Mucosa of descending colon (tissue), 3 donors: ENCODE measurements at places on chromosomes 5 and 9.

- DNase-seq: no peak
Measured at GRCh38 chr5:143673676-143674468, 138.1 kb upstream of the HMHB1 start.

DNA sequence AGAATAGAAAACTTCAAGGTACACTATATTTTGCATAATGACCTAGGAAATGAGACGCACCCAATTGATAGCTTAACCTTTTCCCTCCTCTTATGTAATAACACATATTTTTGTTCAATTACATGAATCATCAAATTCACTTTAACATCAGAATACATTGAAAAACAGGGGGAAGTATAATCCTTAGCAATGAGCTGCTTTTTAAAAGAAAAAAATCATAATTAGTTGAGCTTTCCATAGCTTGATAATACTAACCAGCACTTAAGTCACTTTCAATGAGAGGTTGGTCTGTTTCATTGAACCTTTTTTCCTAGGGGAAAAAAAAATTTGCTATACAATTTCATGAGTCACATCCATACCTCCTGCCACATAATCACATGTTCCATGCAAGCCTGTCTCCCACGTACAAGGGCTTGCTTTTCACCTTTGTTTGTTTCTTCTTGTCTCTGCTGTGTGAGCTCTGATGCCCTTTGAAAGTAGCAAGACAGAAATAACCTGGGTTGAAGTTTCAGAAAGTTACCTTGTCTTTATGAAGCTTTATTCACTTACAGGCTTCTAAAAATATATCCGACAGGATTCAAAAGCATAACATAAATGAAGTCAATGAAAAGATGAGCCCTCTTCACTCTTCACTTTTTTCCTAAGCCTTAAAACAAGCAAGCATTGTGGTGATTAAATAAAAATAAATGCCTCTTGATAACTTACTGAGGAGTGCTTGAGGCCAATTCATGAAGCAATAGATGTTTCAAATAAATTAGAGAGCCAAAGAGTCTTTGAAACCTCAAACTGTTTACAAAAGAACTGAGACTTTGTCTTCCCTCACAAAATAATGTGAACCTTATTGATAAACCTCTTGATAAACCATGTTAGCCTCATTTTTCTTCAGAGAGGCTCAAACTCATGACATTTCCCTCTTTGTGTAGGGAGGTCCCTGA is 108.5 kb downstream of the FEM1C start:
- DNase-seq: no peak

DNA sequence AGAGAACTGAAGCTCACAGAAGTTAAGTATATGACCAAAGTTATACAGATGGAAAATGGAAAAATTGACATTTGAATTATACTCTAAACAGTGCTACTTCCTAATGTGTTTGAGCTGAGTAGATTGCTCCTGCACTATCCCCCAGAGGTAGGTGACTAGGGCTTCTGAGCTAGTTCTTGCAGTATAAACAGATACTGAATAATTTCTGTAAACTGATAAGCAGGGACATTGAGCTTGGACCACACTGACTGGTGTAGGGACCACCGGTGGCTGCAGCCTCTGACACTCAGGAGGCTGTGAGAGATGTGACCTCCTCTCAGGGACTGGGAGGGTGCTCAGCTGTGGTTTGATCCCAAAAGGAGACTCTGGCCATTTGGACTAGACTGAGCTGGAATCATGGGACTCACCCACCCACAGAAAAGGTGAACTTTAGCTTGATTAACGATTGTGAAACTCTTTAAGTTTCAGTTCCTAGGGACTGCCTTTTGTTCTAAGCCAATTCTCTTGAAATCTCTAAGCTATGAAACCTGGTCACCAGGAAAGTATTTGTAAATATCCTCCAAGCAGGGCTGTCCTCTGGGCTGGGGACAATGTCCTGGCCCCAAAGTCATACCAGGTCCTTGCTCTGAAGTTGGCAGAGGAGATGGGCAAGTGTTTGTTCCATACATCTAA is 291.5 kb downstream of the SEC61B start:
- DNase-seq: no peak

DNA sequence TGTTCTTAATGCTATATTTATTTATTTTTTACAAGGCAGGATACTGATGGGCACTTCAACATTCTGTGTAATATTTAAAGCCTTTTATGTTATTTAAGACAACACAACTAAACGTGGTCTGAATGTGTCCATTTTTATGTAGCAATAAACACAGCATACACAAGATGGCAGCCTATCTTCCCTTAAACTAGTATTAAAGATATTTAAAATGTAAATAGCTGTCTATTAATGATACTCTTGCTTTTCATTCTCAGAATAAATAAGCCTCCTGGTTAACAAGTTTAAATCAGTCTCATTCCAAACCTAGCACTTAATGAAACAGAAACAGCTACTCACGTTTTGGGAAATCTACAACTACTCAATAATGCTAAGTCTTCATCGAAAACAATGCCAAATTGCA is 315.7 kb downstream of the MCTP1 start:
- no peak for DNase-seq

GRCh38 chr5:41967401-41967800 is 42.3 kb downstream of the FBXO4 start:
- DNase-seq: no peak

GRCh38 chr5:88892669-88893068 is 9.7 kb upstream of the MEF2C start:
- DNase-seq: no peak

DNA sequence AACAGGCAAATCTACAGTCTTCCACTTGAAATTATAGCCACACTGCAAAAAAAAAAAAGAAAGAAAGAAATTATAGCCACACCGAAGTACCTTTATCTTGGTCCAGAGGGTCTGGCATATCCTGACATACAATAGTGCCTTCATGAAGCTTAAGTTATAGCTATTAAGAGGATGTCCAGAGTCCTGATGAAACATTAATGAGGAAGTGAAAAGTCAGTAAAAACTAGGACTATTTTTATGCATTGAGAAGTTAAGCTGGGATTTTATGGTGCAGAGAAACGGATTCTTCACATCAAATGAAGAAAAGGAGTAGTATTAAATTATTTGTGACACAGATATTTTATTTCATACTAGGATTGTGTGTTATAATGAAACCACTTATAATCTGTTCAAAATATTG is 123.9 kb downstream of the SV2C start:
- DNase-seq: no peak

GRCh38 chr9:29730163-29730562 is 2156.9 kb upstream of the C9orf72 start:
- DNase-seq: no peak

- peak; percentile 37 for DNase-seq
Measured at GRCh38 chr9:124840300-124840833, 12.9 kb upstream of the WDR38 start.

DNA sequence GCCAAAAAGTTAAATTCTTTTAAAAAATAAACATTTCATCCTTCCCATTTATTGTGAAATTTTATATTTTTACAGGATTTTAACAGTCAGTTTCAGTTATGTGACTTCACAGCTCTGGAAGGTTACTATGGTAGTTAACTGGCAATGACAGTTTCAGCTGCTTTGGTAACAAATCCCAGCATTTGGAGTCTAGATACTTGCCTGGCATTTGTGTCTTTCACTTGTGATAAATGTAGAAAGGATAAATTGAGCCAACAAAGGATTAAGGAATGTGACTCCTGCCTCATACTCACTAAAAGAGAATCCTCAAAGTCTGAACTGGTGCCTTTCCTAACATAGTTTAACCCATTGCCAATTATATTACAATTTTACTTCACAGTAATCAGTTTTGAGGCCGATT is 315.5 kb downstream of the FER start:
- DNase-seq: no peak

DNA sequence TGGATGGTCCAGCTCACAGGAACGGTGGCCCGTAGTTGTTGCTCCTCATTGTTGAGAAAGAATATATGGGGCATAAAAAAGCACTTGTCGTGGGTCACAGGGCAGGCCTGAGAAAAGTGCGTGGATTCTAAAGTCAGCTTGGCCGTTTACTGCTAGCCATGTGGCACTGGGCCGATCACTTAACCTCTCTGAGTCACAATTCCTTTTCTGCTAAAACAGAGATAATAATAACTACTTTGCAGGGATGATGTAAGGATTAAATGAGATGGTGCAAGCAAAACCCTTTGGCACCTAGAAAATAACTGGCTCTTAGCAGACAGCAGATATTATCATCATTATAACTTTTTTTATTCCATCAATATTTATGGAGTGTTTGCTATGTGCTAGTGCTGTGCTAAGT is 579.7 kb downstream of the CCDC171 start:
- DNase-seq: no peak

- DNase-seq: no peak
Measured at GRCh38 chr5:110402562-110402961, 323.9 kb downstream of the TMEM232 start.

GRCh38 chr5:1052641-1053390 is 44.2 kb downstream of the NKD2 start:
- peak; percentile 47 for DNase-seq

DNA sequence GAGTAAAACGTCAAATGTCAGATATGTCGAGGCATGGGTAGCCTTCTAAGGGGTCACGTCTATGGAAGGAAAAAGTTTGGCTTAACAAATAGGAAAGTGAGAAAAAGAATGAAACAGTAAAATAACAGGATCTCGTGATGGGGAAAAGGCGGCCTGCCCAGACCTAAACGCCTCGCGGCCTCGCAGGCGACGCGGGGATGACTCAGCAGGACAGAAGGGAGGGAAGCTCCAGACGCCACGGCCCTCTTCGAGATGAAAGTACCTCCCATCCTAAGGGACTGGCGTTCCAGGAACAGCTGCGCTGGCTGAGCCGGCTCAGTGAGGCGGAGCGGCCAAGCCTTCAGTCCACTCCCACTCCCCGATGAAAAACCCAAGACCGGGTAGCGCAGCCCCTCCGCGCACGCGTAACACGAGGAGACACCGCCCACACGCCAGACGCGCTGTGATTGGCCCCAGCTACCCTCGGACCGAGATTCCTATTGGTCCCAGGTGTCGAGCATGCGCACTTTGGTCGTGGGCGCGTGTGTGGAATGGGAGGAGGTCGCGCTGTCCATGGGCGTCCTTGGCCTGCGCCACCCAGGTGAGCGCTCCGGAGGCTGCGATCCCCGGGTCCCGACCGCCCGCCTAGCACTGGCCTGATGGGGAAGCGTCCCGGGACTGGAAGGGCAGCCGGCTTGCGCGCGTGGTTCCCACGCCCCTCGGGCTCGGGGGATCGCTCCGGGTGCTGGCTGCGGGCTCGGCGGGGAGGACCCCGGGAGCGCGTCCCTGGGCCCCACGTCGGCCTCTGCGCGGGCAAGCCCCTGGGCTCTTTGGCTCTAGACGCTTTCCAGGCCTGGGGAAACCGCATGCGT is 588.5 kb downstream of the MTRR start:
- DNase-seq: peak; percentile 94

GRCh38 chr5:68251804-68252522 is 36.4 kb downstream of the PIK3R1 start:
- peak; percentile 24 for DNase-seq

DNA sequence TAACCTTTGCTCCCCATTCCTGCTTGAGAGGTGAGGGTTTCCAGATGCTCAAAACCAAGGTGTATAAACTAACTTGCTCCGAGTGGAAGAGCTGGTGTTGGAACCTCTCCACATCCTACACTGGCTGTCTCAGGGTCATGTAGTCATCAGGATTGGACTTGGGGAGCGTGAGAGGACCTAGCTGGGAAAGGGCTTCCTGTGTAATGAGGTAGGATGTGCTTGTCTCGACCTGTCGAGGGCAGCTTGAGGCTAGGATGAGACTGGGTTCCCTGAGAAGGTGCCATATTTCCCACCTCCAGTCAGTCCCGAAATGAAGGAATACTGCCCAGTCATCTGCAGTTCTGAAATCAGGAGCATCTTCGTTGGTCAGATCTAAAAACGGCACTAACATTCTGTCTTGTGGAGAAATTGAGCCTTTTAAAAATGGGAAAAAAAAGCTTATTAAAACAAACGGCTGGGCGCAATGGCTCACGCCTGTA is 1.3 kb downstream of the CCNI2 start:
- DNase-seq: no peak

GRCh38 chr5:158755221-158755620 is 344.5 kb downstream of the EBF1 start:
- DNase-seq: no peak
